Esophagus muscularis mucosa (tissue), 4 donors: ENCODE measurements at places on chromosomes 12 and 14.

DNA sequence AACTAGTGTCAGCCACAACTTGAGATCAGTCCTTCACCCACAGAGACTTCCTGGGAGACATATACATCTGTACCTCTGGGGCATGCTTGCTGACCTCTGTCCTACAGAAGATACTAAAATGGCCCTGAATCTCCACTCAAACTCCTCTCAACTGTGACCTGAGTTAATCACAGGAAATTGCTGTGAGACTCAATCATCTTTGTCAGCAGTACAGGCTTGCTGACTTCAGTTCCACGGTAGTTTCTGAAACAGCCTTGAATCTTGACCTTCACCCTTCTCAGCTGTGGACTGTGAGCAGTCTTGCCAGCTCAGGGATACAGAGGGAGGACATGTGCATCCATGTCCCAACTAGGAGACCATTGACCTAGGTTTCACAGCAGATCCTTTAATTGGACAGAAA lies 1.4 kb upstream of the KLRC1 start:
- no peak for DNase-seq

- DNase-seq, result no peak
These were observed 115.5 kb downstream of the CCDC59 start for GRCh38 chr12:82242729-82243128.

- no peak for DNase-seq
These were observed 304.8 kb upstream of the OR4E1 start for GRCh38 chr14:21978184-21978998.

GRCh38 chr14:83780321-83780720 lies 1749.6 kb upstream of the FLRT2 start:
- DNase-seq, result no peak

- no peak for DNase-seq
These were observed 29.3 kb upstream of the GAS2L3 start for GRCh38 chr12:100544165-100544564.

GRCh38 chr12:2651068-2651965 lies 143.5 kb upstream of the FKBP4 start:
- no peak for DNase-seq

- no peak for DNase-seq
These were observed 265.1 kb downstream of the ALG10 start for GRCh38 chr12:34287437-34287836.

DNA sequence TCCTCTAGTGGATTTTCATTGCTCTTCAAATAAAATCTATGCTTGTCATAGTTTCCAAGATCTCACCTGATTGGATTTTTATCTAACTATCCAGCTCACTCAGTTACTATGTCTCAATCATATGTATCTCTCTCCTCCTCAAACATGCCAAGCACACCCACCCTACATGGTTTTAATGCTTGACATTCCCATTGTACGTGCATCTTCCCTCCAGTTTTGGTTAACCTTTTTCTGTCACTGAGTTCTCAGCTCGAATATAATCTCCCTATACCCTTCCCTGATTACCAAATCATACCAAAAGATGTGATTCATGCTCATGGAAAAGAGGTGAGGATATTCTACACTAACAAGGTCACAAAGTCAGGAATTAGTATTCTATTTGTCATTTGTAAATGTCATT lies 12.0 kb upstream of the PTPRQ start:
- no peak for DNase-seq

DNA sequence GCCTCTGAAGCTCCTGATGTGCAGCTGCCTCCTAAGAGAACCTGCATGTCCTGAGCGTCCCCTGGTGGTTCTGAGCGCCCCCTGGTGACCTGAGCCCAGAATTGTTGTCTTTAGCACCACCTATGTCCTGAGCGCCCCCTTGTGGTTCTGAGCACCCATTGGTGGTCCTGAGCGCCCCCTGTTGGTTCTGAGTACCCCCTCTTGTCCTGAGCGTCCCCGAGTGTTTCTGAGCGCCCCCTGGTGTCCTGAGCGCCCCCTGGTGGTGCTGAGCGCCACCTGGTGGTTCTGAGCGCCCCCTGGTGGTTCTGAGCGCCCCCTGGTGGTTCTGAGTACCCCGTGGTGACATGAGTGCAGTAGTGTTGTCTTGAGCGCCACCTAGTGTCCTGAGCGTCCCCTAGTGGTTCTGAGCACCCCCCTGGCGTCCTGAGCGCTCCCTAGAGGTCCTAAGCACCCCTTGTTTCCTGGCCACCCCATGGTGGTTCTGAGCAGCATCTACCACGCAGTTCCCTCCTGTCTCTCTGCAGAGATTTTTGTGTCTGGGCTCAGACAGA lies 782.5 kb downstream of the TMEM121 start:
- no peak for DNase-seq

DNA sequence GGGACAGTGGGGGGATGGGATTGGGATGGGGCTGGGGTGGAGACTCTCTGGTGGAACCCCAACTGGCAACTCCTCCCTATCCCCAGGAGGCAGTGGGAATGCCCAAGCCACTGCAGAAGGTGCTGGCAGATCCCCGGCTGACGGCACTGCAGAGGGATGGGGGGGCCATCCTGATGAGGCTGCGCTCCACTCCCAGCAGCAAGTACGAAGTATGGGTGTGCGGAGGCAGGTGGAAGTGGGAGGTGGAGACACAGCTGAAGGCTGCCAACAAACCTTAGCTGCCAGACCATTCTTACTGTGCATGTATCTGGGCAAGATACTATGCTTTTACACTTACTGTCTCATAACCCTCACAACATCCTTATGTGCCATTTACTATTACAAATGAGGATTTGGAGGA lies 8.2 kb downstream of the ARHGEF40 start:
- DNase-seq, result no peak

DNA sequence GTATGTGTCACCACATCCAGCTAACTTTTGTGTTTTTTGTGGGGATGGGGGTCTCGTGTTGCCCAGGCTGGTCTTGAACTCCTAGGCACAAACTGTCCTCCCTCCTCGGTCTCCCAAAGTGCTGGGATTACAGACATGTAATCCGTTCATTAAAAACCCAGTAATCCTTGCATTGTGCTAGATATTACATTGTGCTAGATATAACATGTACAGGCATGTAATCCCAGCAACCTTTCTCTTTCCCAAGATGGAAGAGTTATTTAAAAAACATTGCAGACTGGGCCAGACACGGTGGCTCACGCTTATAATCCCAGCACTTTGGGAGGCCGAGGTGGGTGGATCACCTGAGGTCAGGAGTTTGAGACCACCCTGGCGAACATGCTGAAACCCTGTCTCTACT lies 19.7 kb downstream of the ELK3 start:
- DNase-seq, result no peak

GRCh38 chr12:68378872-68379606 lies 46.9 kb upstream of the MDM1 start:
- no peak for DNase-seq

GRCh38 chr12:41365653-41366171 lies 177.6 kb downstream of the PDZRN4 start:
- DNase-seq, result no peak

DNA sequence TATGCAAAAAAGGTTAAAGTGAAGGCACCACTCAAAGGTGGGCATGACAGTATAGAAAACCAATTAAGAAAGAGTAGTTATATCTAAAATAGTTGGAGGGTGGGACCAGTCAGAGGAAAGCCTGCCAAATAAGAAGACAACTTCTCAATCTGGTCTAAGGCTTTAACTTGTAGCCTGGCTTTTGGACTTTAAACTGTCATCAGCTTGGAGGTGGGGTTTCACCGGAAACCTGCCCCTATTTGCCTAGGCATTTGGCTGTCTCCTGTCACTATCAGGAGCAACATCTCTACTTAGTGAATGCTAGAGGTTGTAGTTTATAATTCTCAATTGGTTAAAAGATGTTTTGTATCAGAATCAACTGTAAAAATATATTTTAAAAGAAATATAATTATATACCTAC lies 107.3 kb downstream of the SLCO1B3 start:
- no peak for DNase-seq

- DNase-seq, result no peak
These were observed 88.2 kb upstream of the CNOT2 start for GRCh38 chr12:70154960-70155589.

DNA sequence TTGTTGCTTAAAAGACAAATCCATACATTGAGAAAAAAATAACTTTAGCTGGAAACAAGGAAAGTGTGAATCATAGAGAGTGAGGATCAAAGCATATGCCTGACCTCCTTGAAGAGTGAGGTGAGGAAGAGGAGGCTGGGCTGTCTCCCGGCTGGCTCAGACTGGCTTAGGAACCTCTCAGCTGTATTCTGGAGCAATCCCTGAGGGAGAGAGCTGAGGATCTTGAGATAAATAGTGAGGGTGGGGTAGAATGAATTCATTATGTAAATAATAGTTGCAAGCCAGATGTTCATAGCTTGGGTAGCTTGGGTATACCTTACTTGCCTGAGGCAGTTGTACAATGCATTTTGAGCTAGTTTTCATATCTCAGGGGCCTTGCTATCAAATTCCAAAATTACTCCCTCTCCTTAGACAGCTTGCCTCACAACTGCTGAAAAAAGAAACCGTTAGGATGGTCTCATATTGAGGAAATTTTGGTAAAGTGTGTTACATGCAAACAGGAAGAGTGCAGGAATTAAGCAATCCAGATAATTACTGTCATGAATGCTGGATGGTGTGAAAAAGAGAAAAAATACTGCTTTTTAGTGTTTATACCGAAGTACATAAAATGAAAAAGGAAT lies 30.5 kb upstream of the SLC15A5 start:
- no peak for DNase-seq

GRCh38 chr12:28027328-28027727 lies 54.8 kb upstream of the PTHLH start:
- no peak for DNase-seq

DNA sequence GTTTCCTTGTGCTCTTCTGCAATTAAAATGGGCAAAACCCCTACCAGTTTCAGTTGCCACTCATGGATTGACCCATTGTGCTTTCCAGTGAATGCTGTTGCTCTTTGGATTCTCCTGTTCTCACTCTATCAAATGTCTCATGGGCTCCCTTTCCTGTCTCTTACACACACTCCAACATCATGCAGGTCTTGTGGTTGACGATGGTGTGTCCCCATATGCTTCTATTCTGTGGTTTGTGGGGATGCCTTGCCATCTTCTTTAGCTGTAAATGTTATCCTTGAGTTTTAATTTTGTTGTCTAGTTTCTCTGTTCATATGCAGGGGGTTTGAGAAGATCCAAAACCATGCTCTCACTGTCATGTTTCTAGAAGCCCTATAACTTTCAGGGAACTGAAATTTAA lies 31.9 kb upstream of the FBXO34 start:
- DNase-seq, result no peak

DNA sequence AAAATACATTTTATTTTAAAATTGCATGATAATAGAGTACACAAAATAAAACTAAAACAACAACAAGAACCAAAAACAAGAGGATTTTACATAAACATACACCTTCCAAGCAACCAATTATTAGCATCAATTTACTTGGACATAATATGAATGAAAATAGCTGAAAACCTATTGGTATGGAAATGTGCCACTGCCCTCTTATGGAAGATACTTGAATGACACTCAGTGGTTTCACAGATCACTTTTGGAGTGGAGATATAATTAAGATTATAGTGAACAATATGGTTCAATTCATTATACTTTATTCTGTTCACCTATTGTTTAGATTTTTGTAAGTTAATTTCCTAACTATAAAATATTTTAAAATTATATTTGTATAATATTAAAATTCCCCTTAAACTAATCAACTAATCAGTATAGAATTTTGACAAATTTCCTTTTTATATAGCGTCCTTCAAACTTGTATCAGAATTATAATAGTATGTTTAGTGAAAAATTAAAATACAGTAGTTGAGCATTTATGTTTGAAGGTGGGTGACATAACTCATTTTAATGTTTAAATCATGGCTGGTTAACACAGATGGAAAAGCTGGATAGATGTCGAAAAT lies 70.1 kb downstream of the SLC6A15 start:
- no peak for DNase-seq
